ENCODE measurements at places on chromosomes 5 and 9. TPM values are rescaled to one million over a fixed set of nuclear protein-coding genes. Genes with fewer than 3 reads are reported as not detected.

- peaks cover 24% of the 10 kb centered on the region for H3K36me3 ChIP-seq
- H3K27ac ChIP-seq, result peak overlapping the region; percentile 74
- H3K4me1 ChIP-seq, result peaks cover 25% of the 10 kb centered on the region
- no peak for DNase-seq
Observed at GRCh38 chr9:92294297-92294676, 790 bp upstream of the IARS1 start.

- no peak for DNase-seq
- no peaks in the 10 kb centered on the region for H3K27me3 ChIP-seq
- no peak overlapping the region for H3K27ac ChIP-seq
- H3K36me3 ChIP-seq, result no peaks in the 10 kb centered on the region
- no peaks in the 10 kb centered on the region for H3K4me1 ChIP-seq
Observed at GRCh38 chr5:10894445-10895054, 133.5 kb upstream of the DAP start.

- no peaks in the 10 kb centered on the region for H3K36me3 ChIP-seq
- no peaks in the 10 kb centered on the region for H3K27me3 ChIP-seq
- no peak overlapping the region for H3K4me3 ChIP-seq
- H3K4me1 ChIP-seq, result no peaks in the 10 kb centered on the region
Observed at GRCh38 chr5:153742060-153742459, 251.6 kb downstream of the GRIA1 start.

GRCh38 chr9:15837079-15837679 lies 284.3 kb downstream of the CCDC171 start:
- no peak overlapping the region for H3K4me3 ChIP-seq
- H3K36me3 ChIP-seq, result no peaks in the 10 kb centered on the region
- H3K27me3 ChIP-seq, result no peaks in the 10 kb centered on the region

DNA sequence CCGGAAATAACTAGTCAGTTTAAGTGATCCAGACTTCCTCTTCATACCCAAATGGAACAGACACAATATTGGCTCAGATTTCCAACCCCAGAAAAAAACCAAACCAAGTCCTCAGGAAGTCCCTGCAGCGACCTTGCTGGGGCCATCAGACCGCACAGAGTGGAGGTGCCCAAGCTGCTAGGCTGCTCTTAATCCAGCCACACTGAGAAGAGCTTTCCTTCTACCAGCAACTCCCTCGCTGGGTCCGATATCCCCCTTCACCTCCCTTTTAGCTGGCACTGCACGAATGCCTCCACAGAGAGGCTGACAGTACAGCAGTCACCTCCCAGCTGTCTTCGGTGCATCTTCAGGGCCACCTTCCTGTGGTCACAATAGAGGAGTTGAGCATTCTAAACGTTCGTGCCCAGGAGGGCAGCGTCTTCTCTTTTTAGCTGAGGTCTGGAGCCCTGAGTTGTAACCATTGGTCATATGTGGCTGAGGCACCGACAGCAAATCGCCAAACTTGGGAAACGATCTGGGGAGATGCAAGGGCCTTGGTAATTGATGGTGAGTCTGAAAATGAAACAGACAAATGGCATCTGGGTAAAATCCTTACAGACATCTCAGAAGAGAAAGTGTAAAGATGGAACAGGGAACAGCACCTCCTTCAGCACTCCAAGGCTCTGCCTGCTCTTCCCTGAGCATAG lies 5.7 kb downstream of the NAIF1 start:
- peak; percentile 21 for DNase-seq
- H3K27ac ChIP-seq, result no peak overlapping the region
- peak overlapping the region; percentile 5 for H3K4me3 ChIP-seq
- H3K4me1 ChIP-seq, result peaks cover 61% of the 10 kb centered on the region

GRCh38 chr5:69004676-69005075 lies 89.1 kb upstream of the SLC30A5 start:
- no peak overlapping the region for H3K4me3 ChIP-seq
- H3K27me3 ChIP-seq, result no peaks in the 10 kb centered on the region
- no peak for DNase-seq
- H3K27ac ChIP-seq, result no peak overlapping the region

GRCh38 chr9:137275588-137276472 lies 1.7 kb upstream of the TOR4A start:
- peaks cover 11% of the 10 kb centered on the region for H3K27me3 ChIP-seq
- H3K4me3 ChIP-seq, result no peak overlapping the region
- no peak overlapping the region for H3K27ac ChIP-seq
- peaks cover 15% of the 10 kb centered on the region for H3K36me3 ChIP-seq

The ABHD17B gene
- total RNA-seq, result 17.9 TPM

The MAPK9 gene
- total RNA-seq, result 21.2 TPM

The IL9 gene
- total RNA-seq, result not detected

The CCL27 gene
- total RNA-seq, result not detected

The JAKMIP2 gene
- total RNA-seq, result 1.3 TPM

The ADRB2 gene
- total RNA-seq, result 1.6 TPM
